Non-pigmented ciliary epithelial cell (primary cell): ENCODE measurements at places on chromosomes 11 and 22.

- DNase-seq, result no peak
Observed at GRCh38 chr11:117316197-117316961, at the start of gene BACE1. TSS of gene BACE1 (minus strand) at chr11:117316256. CDS start at chr11:117315795, 461 bp downstream.

DNA sequence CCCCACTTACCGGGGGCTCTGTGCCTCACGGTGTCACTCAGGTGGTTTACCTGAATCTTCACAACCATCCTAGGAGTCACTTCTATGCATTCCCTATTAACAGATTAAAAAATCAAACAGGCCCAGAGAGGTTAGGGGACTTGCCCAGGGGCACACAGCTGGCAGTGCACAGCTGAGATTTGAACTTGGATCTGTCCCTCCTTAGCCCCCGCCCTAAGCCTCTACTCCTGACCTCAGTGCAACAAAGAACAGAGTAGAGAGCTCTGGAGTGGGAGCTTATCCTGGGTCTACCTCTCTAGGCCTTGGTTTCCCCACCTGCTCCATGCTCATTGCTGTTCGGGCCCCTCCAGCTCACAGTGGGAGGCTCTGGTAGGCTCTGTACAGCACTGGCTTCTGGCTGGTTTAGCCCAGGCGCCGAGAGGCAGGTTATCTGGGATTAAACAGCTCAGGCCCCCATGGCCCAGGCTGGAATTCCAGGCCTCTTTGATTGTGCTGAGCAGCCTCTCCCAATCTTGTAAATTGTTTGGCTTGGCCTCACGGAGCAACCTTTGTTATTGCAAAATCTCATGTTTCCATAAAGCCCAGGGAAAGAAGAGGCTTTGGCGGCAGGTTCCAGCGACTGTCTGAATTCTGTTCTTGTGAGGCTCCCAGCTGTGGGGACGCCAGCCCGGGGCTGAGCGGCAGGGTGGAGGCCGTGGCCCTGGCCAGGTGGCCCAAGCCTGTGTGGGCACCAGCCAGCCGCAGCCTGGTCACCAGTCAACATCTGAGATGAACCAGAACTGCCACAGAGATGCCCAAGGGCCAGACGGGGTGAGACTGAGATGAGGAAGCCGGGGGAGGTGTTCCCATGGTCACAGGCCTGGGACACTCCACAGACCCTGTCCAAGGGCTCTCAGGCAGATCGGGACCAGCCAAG lies 28.9 kb upstream of the SHISAL1 start:
- DNase-seq, result no peak

DNA sequence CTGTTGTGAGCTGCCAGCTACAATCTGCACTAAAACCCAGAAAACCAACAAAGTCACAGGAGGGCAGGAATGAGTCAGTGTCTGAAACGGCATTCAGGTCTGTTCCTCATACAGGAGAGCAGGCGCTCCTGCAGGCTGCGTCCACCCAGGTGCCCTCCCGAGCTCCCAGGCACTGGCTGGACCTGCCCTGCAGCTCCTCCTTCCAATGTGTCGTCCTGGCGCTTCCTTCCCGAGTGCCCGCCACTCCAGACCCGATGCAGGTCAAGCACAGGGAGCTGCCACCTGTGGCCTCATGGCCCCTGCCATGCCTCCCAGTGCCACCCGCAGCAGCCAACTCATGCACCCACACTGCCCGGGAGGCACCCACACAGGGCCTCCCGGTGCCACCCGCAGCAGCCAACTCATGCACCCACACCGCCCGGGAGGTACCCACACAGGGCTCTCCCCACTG lies 12.0 kb downstream of the BRD1 start:
- DNase-seq, result no peak

DNA sequence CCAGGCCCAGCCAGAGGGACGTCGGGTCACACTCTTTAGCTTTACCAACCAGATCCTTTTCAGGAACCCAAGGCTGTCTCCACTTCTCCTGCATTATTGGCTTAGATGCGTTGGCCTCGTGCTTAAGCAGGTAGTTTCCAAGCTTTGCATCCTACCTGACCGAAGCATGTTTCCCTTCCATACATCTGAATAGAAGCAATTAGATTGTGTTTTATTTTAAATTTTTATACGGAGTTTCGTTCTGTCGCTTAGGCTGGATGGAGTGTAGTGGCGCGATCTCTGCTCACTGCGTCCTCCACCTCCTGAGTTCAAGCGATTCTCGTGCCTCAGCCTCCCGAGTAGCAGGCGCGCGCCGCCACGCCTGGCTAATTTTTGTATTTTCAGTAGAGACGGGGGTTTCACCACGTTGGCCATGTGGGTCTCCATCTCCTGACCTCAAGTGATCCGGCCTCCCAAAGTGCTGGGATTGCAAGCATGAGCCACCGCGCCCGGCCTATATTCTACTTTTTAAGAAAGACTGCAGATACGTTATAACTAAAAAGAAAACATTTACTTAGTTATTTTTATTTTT lies 677 bp downstream of the DYNC2H1 start:
- no peak for DNase-seq

GRCh38 chr11:104148074-104148473 lies 15.9 kb downstream of the PDGFD start:
- no peak for DNase-seq

- no peak for DNase-seq
Observed at GRCh38 chr11:58466293-58466692, 24.3 kb upstream of the OR5B12 start.

GRCh38 chr22:19181786-19182471 lies 3.4 kb upstream of the SLC25A1 start:
- DNase-seq, result no peak

DNA sequence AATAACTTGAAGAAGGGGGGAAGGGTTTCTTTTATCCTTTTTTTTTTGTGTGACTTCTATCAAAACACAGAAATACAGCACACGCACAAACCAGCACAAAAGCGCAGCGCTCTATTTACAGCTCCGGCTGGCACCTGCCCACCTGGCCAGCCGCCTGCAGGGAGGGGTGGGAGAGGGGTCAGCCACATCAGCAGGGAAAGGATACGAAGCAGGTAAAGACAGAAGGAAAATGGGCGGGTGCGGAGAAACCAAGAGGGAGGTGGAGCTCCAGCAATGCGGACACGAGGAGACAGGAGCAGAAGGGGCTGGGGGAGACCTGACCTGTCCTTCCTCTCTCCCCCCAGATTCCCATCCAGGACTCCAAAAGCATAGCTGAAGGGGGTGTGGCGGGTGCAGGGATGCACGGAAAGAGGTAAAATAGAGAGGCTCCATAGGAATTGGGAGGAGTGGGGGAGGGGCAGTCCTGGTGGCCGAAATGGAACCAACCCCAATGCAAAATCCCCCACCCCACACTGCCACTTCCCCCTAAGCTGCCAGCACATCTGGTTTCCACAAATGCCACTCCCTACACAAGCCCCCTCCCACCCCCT lies 14.1 kb downstream of the CXCR5 start:
- no peak for DNase-seq

GRCh38 chr11:34830648-34831047 lies 85.5 kb downstream of the APIP start:
- no peak for DNase-seq

GRCh38 chr11:108853864-108854263 lies 189.0 kb downstream of the DDX10 start:
- DNase-seq, result no peak

- no peak for DNase-seq
Observed at GRCh38 chr22:29078869-29079207, 6.0 kb downstream of the KREMEN1 start.

GRCh38 chr11:10095412-10096208 lies 198.4 kb downstream of the SBF2 start:
- DNase-seq, result no peak

DNA sequence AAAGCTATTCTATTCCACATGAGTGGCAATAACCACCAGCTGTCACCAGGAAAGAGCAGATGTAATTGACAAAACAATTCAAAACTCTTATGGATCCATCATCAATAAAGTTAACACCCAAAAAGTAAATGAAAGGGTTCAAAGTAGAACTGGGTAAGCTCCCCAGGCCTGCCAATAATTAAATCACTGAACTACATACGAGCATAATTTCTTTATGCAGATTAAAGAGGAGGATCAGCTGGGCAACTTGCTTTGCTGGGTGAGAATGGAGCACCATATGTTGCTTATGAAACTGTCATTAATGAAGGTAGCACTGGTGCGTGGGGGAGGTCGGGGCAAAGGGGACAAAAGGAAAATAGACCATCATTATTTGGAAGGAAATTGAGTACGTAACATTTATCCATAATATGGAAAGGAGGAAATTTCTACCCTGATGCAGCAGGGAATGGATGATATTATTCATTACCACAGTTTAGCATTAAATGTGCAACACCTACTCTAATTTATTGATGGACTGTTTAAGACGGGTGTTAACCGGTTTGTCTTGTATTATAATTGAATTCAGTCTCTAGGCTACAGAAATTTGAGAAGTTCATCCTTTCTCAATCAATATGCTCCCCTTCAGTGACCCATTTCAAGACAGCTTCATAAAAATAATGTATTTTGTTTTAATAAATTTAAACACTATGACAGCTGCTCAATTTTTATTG lies 315.9 kb downstream of the CADM1 start:
- DNase-seq, result no peak

- DNase-seq, result no peak
Observed at GRCh38 chr11:47271961-47272661, 2.2 kb downstream of the MADD start.

- no peak for DNase-seq
Observed at GRCh38 chr11:135074397-135074998, 662.5 kb upstream of the B3GAT1 start.

GRCh38 chr22:23718371-23719165 lies 27.8 kb downstream of the RGL4 start:
- no peak for DNase-seq

- DNase-seq, result peak; percentile 18
Observed at GRCh38 chr11:2778630-2779498, 79.1 kb upstream of the KCNQ1OT1 start.

DNA sequence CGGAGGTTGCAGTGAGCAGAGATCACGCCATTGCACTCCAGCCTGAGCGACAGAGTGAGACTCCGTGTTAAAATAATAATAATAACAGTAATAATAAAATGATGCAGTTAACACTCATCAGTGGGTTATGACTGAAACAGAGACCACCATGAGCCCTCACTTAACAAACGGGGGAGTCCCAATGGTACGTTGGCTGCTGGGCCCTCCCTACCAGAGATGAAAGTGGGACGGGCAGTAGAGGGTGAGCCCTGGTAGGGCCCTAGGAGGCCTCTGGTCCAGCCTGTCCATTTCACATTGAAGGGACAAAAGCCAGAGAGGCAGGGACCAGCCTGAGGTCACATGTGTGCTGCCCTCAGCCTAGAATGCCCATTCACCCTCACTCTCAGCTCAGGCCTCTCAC lies 13.7 kb upstream of the KIAA0930 start:
- no peak for DNase-seq

DNA sequence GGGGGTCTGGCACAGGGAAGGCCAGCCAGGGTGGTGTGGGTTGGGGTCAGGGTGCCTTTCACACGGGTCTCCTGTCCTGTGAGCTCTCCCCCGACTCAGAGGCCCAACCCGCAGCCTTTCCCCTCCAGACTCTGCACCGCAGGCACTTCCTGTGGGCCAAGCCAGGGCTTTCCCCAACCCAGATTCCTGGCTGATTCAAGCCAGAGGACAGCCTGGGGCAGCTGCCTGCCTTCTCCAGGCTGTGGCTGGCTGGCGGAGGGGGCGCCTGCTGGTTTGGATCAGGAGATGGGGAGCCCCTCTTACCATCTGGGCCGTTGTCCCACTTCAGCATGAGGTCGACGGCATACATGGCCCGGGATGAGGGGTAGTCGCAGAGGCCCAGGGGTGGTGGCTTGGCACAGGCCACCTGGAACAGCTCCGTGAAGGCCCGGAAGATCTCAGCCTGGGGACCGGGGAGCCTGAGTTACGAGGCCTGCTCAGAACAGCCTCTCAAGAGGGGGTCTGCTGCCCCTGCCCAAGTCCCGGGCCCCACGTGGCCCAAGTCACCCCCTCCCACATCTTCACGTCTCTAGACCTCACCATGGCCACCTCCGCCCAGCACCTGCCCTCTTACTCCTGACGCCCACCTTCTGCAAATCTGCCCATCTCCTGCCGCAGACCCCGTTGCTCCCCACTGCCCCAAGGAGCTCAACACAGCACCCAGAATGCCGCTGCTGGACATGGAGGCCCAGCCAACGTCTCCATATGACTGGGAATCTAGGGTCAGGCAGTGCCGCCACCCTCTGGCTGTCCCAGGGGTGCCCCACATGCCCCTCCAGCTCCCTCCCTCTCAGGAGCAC lies 17.3 kb downstream of the TSPO start:
- no peak for DNase-seq

DNA sequence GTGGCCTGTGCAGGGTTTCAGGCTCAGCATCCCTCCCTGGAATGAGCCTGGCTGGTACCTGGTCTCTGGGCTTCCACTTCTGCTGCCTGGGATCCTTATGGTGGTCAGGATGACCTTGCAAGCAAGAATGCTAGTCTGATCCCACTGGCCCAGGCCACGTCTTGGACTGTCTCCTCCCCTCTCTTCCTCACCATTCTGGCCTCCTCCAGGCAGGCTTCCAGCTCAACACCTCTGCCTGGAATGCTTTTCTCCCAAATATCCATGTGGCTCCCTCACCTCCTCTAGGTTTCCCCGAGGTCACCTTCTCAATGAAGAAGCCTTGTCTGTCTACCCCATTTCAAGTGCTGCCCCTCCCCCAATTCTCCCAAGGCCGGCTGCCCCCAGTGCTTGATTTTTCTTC lies 39.4 kb upstream of the ALX4 start:
- no peak for DNase-seq

DNA sequence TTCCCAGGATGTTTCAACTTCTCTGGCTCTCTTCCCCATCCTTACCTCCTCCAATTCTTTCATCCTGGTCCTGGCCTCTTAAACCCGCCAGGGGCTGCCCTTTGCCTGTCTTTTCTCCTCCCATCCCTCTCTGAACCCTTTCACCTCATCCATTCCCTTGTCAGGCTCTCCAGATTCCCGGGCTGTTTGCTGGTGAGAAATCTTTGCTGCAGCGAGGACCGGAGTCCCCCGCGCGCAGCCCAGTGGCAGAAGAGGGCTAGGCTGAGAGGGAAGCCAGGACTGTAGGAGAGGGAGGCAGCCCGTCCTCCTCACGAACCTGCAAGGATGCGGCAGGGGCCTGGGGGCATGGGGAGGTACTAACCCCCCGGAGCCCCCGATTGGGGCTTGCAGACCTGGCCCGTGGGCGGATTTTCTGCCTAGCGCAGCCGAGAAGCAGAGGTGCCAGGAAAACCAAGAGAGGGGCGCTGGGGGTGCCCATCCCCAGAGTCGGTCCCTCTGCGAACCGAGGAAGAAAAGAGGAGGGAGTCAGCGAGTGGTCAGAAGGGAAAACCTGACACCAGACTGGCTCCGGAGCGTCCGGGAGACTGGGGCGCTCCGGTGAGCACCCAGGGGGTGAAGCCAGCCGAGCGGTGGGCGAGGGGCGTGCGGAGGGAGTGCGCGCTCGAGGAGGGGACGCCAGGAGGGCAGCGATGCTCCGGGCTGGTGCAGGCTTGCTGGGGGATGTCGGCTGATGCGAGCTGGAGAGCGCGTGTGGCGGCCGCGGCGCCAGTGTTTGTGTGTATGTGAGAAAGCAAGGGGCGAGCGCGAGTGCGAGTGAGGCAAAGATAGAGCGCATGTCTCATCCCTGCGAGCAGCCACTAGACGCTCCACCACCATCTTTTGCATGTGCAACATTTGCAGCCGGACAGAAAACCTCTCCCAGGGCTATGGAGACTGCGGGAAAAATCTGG lies at the start of gene GRIA4:
Gene GRIA4 (plus strand): TSS at position 242 of the 950 bp plus-strand sequence. CDS start 925 bp downstream, outside the sequence.
- no peak for DNase-seq
